ENCODE measurements at places on chromosomes 6 and 20.

- no peak for DNase-seq
Measured at GRCh38 chr6:83613378-83613777, 95.5 kb downstream of the SNAP91 start.

- no peak for DNase-seq
Measured at GRCh38 chr20:50299325-50299629, 108.6 kb downstream of the CEBPB start.

- DNase-seq: no peak
Measured at GRCh38 chr20:8424010-8424409, 291.9 kb downstream of the PLCB1 start.

DNA sequence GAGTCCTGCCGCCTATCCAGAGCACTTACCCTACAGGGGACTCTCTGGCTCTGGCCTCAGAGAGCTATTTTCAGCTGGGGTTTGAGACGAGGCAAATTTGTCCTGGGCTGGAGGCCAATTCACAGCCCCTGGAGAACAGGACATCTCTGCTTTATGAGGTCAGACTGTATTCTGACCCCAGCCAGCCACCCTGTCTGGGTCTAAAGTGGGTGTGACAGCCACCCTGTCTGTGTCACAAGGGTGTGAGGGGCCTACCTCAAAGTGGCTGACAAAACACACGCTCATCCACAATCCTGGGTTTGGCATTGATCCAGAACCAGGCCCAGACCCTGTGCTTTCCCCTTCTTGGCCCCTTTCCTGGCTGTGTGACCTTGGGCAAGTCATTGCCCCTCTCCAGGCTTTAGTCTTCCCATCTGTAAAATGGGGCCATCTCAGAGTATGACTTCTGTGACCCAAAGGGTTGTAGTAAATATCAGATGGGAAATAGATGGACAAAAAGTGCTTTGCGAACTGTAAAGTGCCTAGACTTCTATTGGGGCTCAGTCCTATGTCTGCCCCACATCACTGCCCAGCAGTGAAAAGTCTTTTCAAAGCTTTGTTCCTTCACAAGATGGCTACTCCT lies 44.1 kb upstream of the TGM2 start:
- DNase-seq: no peak

DNA sequence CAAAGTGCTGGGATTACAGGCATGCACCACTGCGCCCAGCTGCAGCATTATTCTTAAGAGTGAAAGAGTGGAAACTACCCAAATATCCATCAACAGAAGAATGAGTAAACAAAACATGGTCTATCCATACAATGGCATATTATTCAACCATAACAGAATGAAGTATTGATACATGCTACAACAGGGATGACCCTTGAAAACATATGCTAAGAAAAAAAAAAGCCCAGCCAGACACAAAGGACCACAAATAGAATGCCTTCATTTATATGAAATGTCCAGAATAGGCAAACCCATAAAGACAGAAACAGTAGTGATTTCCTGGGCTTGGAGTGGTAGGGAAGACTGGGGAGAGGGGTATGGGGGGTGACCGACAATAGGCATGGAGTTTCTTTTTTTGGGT lies 7.1 kb downstream of the TUBB2B start:
- no peak for DNase-seq

- DNase-seq: no peak
Measured at GRCh38 chr20:37333848-37334318, 12.1 kb upstream of the SRC start.

- no peak for DNase-seq
Measured at GRCh38 chr20:44186674-44187053, 324 bp downstream of the JPH2 start.

DNA sequence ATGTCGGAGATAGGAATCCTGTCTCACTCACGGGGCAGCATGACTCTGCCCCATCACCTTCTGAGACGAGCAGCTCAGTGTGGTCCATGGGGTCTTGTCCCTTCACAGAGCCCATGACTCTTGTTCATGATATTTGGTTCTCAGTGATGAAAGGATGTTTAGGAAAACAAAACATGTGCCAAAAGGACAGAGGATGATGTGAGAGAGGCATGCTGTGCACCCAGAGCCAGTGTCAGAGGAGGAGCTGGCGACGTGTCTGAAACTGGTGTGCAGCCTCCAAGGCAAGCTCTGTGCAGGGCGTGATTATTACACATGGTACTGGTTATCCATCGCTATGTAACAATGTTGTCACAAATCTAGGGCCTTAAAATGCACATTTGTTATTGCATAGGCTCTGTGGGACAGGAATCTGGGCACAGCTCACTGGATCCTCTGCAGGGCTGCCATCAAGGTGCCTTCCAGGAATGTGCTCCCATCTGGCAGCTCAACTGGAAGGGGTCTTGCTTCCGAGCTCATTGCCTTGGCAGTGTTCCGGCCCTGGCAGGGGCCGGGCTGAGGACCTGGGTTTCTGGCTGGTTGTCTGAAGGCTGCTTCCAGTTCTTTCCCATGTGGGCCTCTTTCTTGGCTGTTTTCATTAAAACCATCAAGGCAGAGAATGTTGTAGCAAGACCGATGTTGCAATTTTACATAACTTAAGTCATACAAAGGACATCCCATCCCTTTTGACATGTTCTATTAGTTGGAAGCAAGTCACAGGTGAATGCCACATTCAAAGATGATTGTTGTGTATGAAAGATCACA lies 175.4 kb downstream of the ERMARD start:
- DNase-seq: peak; percentile 9

- no peak for DNase-seq
Measured at GRCh38 chr6:52726741-52727535, 36.3 kb downstream of the GSTA2 start.

DNA sequence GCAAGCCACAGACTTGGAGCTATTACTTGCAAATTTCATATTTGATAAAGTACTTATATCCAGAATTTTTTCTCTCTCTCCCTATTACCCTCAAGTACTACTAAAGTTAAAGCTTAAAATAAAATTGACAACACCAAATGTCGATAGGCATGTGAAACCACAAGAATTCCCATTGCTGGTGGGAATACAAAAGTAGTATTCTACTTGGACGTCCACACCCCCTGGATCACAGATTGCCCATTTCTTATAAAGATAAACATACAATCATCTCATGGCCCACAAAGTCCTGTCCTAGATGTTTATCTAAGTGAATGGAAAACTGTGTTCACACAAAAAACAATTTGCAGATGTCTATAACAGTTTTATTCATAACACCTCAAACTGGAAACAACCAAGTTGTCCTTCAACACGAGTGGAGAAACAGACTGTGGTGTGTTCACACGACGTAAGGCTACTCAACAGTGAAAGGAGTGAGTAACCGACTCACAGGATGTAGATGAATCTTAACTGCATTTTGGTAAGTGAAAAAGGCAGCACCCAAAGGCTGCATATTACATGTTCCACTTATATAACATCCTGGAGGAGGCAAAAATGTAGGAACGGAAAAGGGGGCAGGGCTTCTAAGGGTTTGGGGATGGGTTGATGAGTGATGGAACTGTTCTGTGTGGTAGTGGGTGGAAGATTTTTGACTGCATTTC lies 297.4 kb downstream of the THBS2 start:
- DNase-seq: no peak

DNA sequence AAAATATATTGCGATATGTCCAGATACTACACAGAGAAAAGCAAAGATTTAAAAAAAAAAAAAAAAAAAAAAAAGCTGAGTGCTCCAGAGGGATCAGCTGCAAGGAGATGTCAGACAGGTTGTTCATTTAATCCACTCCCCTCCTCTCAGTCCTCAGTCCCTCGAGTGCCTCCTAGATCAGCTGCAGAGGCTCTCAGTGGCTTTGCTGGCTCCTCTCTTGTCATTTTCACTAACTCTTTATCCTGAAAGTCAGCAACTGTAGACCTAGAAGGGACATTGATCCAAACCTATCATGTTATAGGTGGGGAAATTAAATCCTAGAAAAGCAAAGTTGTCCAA lies 61.6 kb downstream of the KIAA0319 start:
- DNase-seq: no peak

GRCh38 chr6:26122005-26122388 lies 34.8 kb downstream of the HFE start:
- DNase-seq: no peak

DNA sequence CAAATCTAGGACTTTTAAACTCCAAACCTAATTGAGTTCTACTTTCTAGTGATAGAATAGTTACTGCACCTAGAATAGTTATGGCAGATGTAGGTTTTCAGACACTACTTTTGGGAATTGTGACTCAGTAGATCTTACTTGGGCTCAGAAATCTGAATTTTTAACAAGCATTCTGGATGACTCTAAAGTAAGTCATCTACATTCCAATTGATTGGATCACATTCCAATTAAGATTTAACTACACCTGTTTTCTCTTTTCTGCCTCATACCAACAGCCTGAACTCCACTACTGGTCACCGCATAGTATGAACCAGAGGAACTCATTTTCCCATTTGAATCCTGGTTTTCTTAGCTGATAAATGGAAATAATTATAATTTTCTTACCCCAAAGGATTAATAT lies 49.5 kb upstream of the TFAP2D start:
- no peak for DNase-seq

All from ecto neural progenitor cell (in vitro differentiated cells).